ENCODE measurements at places on chromosomes 5 and 9.

DNA sequence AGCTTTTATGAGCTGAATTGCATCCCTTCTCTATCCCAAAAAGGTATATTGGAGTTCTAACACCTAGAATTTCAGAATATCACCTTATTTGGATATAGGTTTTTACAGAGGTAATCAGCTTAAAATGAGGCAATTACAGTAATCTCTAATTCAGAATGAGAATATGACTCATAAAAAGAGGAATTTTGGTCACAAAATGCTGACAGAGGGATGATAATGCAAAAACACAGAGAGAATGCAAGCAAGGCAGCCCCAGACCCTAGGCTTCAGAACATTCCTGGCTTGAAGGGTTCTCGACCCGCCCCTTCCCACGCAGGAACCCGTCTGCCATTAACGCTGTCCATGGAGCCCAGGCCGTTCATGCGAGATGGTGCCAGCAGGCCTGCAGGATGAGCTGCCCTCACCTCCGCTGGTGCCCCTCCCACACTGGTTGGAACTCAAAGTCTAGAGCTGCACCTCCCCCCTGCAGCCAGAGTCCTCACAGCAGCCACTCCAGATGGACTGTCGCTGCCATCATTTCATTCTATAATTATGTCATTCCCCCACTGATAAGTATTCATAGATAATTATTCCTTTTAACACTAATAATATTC is 1173.4 kb upstream of the ACO1 start:
- DNase-seq = no peak

DNA sequence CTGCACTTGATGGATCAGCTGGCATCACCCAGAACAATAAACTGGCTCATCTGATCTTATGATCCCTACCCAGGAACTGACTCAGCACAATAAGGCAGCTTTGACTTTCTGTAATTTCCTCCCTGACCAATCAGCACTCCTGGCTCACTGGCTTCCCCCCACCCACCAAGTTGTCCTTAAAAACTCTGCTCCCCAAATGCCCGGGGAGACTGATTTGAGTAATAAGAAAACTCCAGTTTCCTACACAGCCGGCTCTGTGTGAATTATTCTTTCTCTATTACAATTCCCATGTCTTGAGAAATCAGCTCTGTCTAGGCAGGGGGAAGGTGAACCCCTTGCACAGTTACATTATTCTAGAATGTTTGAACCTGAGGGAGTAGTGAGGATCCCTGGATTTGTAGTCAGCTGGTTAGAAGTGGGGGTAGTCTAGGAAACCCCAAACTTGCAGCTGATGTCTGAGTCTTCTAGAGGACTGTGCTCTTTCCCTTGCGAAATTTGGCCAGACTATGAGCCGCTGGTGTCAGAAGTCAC is 111.7 kb upstream of the NEK6 start:
- no peak for DNase-seq

DNA sequence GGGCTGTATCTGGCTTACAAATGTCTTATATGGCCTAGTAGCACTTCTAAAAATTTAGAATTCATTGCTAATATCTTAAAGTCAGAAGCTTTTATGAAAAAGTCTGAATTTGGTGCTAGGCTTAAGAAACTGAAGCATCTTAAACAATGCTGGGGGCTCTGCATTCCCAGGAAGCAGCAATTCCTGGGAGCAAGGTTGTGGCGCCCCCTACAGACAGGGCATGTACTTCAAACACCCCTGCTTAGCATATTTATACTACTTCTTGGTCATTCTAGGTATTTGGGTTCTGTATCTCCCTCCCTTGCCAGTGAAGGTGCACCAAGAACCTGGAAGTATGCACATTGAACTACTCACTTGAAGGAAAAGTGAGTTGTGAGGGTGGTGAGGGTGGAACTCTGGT is 64.6 kb upstream of the GRIA1 start:
- DNase-seq = no peak

GRCh38 chr9:102273952-102274351 is 535.5 kb upstream of the GRIN3A start:
- no peak for DNase-seq

All from ACHN (cell line).